ENCODE measurements at places on chromosomes 3 and 15.

- no peak for DNase-seq
Observed at GRCh38 chr3:62665627-62666437, 209.4 kb downstream of the CADPS start.

GRCh38 chr3:197518881-197519421 lies 36.8 kb downstream of the BDH1 start:
- no peak for DNase-seq

- no peak for DNase-seq
Observed at GRCh38 chr3:53957831-53958230, 66.2 kb upstream of the SELENOK start.

DNA sequence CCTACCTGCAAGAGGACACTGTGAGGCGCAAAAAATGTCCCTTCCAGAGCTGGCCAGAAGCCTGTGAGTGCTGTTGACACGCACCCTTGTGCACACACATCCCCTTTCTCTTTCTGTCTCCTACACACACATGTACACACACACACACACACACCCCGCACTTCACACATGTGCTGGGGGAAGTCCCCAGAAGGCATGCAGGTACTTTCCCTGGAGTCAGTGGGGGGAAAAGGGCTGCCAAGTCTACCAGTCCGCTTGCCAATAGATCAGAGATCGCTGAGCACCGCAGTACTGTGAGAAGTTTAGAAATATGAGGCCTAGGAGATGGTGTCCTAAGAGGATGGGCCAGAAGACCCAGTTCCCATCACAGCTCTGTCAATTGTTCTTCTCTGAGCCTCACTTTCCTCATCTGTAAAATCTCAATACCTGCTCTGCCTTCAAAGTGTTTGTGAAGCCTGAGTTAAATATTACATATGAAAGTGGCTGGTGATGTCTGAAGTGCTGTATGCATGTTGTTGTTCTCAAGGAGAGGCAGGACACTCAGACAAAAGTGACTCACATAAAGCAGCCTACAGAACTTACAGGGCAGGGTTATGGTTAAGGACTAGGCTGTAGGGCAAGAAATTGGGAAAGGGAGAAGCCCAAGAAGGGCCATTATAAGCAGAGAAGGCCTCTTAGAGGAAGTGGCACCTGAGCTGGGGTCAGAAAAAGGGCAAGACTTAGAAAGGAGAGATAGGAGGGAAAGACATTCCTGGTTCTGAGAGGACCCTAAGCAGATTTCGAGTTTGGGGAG lies 6.8 kb downstream of the IL17RE start:
- DNase-seq, result no peak

- DNase-seq, result no peak
Observed at GRCh38 chr3:10912786-10913185, 79.8 kb upstream of the SLC6A1 start.

DNA sequence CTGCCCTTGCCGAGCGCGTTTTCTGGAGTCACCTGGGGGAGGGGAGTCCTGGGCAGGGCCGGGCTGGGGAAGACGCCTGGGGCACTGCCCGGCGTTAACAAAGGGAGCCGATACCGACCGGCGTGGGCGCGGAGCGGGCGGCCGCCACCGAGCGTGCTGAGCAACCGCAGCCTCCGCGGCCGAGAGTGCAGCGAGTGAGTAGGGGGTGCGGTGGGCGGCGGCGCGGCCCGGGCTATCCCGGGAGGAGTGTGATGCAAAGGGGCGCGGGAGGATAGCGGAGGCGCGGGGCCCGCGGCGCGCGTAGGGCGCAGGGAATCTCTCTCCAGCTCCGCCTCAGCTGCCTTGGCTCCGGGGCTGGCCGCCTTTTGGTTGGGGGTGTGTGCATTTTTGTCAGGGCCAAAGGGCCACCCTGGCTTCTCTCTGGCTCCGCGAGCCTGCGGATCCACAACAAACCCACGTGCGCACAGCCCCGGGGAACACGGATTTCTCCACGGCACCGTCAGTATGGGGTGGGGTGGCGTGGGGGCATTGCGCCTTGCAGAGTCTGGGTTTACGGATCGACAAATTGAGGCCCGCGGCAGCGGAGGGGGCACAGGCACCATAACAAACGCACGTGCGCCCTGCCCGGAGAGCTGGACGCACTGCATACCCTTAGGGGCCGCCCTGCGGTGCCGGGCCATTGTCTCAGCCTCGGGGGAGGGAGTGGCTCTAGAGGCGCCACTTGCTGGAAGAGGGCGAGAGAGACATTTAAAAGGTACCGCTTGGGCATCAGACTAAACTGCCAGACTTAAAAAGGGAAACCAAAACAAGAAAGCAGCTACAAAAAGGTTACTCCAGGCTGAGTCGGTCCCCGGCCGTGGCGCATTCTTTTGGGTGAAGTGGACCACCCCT lies 560 bp downstream of the ST6GAL1 start:
- DNase-seq, result peak; percentile 50

GRCh38 chr3:124483915-124484470 lies 246.3 kb upstream of the UMPS start:
- DNase-seq, result no peak

DNA sequence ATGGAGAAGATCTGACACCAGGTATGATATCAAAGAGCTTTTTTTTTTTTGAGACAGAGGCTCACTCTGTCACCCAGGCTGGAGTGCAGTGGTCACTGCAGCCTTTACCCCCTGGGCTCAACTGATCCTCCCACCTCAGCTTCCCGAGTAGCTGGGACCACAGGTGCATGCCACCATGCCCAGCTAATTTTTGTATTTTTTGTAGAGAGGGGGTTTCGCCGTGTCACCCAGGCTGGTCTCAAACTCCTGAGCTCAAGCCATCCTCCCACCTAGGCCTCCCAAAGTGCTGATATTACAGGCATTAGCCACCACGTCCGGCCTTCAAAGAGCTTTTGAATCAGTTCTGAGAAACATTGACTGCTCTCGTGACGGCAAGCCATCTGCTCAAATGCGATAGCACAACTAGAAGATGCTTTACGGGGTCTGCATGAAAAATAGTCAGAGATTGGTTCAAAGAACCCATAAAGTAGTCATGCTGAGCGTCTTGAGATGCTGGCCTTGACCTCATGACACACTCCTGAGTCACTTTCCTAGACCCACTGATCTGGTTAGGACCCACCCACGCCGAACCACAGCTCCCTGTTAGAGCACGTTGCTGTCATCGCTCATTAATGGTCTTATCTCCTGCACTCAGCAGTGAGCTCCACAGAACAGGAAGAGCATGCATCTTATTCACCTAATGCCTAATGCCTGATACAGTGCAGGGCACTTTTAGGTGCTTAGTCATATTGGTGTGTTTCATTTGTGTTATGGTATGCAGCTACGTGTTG lies 57.0 kb upstream of the NR2F2 start:
- no peak for DNase-seq

GRCh38 chr3:151226088-151226563 lies 23.1 kb upstream of the GPR171 start:
- no peak for DNase-seq

DNA sequence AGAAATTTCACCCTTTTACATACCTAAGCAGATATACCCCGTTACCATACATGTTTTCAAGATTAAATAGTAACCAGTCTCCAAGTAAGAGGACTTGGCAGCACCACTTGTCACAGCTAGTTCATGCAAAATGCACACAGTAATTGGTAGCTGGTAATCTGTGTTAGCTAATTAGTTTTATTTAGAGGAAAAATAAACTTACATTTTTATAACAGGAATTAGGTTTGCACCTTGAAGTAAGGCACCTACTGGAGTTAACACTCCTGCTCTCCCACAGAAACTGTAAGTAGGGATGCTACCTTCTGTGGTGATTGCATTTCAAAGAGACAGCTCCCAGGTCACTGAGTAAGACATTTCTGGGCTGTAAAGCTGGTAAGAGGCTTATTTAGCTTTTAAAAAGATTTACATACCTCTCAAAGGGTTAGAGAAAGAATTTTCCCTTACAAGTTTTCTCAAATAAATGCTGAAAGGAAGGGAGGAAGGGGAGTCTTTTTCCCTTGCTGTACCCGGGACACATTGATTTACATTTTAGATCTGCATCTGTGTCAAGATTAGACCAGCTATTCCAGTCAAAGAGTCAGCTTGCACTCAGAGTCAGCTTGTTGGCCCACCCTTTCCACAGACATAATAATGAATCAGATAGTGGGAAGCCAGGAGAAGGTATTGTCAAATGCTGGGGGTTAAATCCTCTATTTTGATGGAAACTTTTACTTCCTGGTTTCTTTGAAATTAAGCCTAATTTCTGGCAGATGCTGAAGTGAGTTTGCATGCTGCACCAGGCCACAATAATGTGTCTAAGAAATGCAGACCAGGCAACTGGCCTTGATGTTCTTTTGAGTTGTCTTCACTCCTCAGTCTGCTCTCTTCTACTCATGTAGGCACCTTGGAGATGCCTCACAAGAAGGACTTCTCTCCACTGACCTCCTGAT lies 77.6 kb upstream of the CHD2 start:
- DNase-seq, result no peak

GRCh38 chr3:42505849-42506410 lies 3.5 kb downstream of the VIPR1 start:
- no peak for DNase-seq

- DNase-seq, result no peak
Observed at GRCh38 chr3:48739617-48739954, 22.6 kb upstream of the IP6K2 start.

DNA sequence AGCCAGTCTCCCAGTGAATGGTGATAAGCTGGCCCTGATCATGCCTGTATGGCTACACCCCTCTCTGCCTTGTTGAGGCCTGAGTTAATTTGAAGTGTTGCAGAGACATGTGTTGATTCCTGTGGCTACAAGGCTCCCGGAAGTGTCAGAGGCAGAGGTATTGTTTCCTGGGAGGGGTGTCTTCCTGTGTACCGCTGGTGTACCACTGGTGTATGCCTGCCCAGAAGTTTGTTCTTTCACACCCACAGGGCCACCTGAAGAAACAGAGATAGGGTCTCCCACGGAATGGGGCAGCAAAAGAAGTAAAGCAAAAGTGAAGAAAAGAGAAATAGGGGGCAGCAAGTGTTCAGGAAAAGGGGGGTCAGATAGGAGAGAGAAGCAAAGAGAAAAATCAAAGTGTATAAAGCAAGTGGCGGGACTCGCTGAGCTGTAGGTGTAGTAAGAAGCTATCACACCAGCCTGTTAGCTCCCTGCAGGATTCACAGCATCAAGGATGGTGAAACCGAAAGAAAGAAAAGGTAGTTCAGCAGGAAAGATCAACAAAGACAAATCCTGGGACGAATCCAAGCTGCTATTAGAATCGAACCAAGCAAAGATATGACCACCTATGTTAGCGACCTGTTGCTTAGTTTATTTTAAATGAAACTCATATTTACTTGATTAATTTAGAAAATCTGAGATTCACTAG lies 36.6 kb upstream of the CD47 start:
- peak; percentile 5 for DNase-seq

DNA sequence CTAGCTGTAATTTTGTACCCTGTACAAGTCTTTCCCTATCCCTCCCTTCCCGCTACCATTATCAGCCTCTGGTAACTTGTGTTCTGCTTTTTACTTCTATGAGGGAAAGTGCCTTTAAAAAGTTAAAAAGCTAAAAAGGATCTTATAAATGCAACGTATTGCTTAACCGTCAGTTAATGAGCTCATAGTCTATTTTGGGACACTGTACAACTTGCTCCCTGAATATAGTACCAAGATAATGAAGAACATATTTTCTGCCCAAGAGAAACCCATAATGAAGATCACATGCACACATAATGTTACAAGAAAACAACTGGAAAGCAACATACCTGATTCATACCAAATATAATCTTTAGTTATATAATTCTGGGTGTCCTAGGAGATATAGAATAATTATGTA lies 22.6 kb downstream of the ZIC1 start:
- DNase-seq, result no peak

GRCh38 chr3:60045686-60046085 lies 995.9 kb upstream of the CFAP20DC start:
- DNase-seq, result no peak

- no peak for DNase-seq
Observed at GRCh38 chr15:35256141-35256540, 171.0 kb upstream of the NANOGP8 start.

DNA sequence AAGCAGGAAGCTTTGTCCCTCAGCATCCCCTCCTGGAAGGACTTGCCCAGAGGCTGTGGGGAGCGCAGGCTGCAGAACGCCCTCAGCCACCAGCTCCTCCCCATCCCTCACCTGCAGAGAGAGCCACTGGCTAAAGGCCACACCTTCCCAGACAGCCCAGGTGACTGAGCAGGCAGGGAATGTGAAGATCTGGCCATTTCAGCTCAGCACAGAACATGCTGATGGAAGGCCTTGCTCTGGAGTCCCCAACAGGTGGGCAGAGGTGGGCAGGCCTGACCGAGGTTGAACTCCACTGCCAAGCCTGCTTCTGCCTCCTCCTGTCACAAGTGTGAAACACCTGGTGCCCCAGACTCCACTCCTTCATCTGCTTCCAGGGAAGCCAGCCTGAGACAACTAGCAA lies 50.7 kb upstream of the SEC61A1 start:
- DNase-seq, result no peak

- DNase-seq, result no peak
Observed at GRCh38 chr3:100205171-100205570, 55.6 kb upstream of the TBC1D23 start.
